ENCODE measurements at places on chromosomes 2 and 18.

GRCh38 chr2:23617167-23617810, 232.3 kb downstream of the KLHL29 start:
- no peak for DNase-seq

- no peak for DNase-seq
Observed at GRCh38 chr2:125667630-125668029, 988.3 kb upstream of the GYPC start.

- DNase-seq = no peak
Observed at GRCh38 chr2:29495068-29495467, 379.9 kb downstream of the CLIP4 start.

- no peak for DNase-seq
Observed at GRCh38 chr2:44299635-44300034, 24.4 kb downstream of the SLC3A1 start.

DNA sequence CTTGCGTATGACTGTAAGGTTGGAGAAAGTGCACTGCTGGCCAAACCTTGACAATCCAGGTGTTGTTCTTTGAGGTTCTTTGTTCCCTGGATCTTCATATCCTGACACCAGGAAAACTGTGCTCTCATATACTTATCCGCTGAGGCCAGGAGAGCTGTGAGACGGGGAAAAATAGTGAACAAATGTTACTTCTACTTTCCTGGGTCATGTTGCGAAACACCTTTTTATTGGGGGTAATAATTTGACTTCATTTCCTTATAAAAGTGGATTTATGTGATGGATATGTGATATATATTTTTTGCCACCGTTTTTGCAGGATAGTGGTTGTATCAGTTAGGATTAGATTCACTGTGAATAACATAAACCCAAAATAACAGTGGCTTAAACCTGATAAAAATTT, 336.1 kb downstream of the OSR1 start:
- DNase-seq = no peak

DNA sequence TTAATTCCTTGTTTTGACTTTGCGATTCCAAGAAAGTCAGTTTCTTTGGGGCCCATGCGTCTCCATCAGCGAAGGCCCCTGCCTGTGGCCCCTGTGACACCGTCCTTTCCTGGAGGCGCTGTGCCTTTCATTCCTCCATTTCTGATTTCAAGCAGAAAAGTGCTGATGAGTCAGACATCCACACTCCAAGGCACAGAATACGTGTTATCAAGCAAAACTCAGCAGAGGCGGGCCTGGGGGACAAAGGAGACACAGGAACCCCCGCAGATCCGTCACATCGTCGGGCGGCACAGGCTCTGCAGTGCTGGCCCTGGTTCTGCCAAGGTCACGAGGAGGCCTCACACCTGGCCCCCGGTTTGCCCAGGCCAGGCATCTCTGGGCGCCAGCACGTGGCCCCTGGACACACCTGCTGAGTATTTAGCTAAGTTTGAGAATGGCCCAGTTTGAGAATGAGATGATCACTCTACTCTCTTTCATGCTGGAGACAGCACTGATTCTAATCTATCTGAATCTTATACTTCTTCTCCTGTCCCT, 7.2 kb upstream of the SALL3 start:
- no peak for DNase-seq

DNA sequence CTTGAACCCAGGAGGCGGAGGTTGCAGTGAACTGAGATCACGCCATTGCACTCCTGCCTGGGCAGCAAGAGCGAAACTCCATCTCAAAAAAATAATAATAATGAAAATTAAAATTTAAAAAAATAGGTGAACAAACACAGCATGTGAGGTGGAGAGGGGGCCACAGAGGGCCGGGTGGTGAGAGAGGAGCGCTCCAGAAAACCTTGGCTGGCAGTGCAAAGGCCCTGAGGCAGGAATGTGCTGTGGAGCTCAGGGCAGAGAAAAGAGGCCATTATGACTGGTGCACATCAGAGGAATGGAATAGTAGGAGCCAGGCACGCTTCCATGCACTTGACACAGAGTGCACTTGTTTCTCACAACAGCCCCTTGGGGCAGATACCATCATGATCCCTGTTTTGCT, 21.6 kb upstream of the SCLY start:
- no peak for DNase-seq

DNA sequence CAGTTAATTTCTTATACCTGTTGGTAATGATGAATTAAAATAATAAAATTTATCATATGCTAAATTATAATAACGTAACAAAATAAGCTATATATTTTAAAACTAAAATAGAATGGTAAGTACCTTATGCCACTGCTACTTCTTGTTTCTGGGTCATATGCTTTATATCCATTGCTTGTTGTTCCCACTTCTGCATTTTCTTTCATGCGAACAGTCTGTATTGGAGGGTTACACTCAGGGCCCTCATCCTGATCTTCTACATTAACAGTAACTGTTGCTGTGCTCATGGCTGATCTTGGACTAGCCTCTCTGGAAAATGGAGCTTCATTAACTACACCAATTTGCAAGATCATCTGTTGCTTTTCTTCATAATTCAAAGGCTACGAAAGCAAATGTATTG, 22.2 kb downstream of the DSC2 start:
- DNase-seq = no peak

DNA sequence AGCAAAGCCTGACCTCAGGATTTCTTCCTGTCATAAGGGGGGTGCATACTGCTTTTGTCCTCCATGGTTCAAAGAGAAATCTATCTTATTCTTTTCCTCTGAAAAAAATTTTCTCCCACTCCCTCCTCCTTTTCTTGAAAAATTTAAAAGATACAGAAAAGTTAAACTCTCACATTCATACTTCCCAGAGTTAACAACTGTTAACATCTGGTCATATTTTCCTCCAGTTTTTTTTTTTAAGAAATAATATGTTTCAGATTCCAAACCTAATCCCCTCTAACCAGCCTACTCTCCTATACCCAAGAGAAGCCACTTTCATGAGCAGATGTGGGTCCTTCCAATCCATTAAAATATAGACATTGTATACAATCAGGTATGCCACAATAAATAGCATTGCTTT, 378.9 kb upstream of the HNRNPA3 start:
- no peak for DNase-seq

DNA sequence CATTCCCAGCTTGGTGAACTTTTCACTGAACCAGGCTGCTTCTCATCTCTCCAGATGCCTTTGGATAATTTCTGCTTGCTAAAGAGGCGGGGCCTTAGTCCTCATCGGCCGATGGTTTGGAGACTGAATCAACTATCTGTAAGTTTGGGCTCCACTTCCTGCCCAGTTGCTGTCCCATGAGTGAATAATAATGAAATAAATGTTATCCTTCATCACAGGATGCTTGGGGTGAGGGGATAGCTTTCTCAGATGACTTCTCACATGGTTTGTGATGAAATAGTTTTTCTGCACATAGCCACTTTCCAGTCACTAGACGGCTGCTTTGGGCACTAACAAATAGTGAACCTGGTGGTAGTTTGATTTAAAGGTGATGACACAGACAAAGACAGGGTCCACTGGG, 376.6 kb upstream of the TRIB2 start:
- no peak for DNase-seq

- no peak for DNase-seq
Observed at GRCh38 chr2:24739354-24740025, 53.7 kb downstream of the PTRHD1 start.

DNA sequence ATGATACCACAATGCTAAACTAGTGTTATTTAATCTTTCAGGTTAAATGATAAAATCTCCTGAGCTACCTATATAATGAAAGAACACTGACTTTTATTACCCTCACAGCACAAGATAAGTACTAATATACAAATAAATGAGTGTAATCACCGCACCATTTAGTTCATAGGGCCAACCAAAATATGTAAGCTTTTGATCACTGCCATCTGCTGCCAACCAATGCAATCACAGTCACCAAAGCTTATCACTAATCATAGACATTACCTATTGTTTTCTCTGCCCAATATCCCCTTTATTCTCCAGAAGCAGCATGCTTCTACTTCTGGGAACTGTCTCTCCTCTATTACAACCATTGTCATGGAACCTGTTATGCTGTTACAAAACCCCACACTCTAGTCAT, 151.6 kb upstream of the LRATD1 start:
- no peak for DNase-seq

DNA sequence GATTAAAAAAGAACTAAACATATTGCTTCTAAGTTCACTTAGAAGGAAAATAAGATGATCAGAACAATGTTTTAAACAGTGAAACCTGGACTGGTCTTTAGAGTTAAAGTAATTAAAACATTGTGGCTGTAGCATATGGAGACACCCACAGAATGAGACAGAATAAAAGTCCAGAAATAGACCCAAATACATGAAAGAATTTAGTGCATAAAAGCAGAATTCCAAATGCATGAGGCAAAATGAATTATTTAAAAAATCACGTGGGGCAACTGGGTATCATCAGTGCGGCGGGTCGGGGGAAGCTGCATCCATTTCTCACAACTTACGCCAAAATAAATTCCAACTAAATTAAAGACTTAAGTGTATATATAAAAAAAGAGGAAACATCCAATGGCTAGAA, 12.1 kb downstream of the RNF149 start:
- no peak for DNase-seq

- DNase-seq = no peak
Observed at GRCh38 chr2:72011791-72012190, 135.9 kb downstream of the CYP26B1 start.

- no peak for DNase-seq
Observed at GRCh38 chr2:174666845-174667244, 69.2 kb upstream of the WIPF1 start.

DNA sequence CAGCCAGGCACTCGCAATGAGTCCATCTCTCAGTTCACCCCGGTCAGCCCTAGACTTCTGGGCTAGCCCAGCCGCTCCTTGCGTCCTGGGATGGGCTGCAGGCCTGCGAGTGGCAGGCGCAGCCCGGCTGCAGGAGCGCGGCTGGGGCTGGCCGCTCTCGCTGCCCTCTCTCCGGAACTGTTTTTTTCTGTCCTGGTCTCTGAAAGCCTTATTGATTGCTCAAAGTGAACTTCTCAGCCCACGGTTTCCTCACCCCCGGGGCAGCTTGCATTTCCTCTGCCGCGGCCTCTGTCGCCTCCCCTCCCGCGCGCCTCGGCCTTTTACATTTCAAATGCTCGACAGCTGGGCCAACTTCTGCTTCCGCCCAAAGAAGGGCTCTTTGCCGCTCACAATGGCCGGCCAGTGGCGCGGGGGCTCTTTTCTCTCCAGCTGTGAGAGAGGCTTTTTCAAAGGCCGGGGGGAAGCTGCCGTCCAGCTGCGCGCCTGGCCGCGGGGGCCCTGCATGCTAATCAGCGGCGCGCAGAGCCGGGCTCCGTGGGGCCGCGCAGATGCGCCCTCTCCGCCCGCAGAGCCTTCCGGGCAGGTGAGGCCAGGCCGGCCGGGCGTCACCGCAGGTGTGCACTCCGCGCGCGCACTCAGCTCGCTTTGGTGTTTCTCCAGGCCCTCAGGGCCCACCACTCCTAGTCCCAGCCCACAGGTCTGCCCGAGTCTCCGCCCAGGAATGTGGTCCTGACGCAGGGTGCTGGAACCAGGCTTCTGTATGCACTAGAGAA, 513.8 kb downstream of the RNF144A start:
- no peak for DNase-seq

GRCh38 chr2:219624565-219624964, 2.9 kb upstream of the SLC4A3 start:
- DNase-seq = no peak

DNA sequence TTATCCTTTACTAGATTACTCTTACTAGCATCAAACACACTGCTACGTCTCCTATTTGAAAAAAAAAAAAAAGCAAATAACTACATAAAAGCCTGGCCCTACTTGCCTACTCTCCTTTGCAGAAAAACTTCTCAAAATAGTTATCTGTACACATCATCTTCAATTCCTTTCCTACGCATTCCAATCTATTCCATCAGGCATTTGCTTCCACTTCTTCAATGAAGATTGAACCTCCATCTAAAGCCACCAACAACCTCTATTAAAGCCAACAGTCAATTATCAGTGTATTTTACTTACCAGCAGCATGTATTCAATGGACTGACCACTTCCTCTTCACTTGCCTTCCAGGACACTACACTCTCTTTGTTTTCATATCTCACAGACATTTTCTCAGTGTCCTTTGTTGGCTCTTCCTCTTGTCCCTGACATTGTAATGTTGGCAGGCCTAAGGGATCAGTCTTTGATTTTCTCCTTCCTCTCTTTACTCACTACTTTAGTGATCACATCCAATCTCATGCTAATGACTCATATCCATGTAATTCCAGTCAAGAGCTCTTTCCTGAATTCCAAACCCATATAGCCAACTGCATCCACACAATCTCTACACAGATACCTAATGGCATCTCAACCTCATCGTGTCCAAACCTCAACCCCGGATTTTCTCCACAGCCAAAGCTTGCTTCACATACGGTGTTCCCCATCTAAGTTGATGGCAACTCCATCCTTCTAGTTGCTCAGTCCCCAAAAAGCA, 131.3 kb downstream of the CCDC148 start:
- DNase-seq = no peak

DNA sequence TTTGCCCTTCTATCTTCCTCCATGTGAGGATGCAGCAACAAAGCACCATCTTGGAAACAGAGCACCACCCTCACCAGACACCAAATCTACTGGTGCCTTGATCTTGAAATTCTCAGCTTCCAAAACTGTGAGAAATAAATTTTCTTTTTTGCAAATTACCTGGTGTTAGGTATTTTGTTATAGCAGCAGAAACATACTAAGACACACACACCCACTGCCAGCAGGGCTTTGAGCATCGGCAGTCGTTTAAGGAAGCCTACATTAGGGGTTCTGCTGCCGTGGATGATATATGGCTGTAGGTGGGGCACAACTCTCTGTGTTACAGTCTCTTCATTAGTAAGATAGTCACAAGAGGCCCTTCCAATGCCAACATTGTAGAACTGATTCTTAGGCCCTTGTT, 20.7 kb upstream of the MFSD6 start:
- DNase-seq = no peak

- DNase-seq = no peak
Observed at GRCh38 chr2:234973008-234973407, 21.2 kb downstream of the SH3BP4 start.

DNA sequence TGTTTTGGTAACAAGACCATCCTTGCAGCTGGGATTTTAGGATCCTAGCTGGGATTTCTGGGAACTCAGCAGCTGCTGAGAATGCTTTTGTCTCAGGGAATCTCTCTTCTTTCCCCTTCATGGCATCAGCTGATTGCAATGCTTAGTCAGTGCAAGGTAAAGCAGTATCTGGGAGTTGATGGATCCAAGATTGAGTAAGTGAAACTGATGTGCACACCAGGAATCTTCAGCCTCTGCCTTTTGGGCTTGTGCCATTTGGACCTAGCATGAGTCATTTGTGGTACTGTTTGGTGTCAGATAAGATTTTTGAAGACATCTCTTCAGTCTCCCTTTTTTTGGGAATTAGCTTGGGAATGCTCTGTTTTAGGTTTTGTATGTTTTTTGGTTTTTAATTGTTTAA, 363.3 kb upstream of the TFPI start:
- no peak for DNase-seq

- no peak for DNase-seq
Observed at GRCh38 chr2:43057026-43057741, 169.2 kb downstream of the ZFP36L2 start.

- DNase-seq = no peak
Observed at GRCh38 chr2:127029350-127030051, 77.5 kb downstream of the BIN1 start.

Measured in GM12892 (cell line).